Common myeloid progenitor, CD34-positive (primary cell): ENCODE measurements at places on chromosomes 1 and 21.

DNA sequence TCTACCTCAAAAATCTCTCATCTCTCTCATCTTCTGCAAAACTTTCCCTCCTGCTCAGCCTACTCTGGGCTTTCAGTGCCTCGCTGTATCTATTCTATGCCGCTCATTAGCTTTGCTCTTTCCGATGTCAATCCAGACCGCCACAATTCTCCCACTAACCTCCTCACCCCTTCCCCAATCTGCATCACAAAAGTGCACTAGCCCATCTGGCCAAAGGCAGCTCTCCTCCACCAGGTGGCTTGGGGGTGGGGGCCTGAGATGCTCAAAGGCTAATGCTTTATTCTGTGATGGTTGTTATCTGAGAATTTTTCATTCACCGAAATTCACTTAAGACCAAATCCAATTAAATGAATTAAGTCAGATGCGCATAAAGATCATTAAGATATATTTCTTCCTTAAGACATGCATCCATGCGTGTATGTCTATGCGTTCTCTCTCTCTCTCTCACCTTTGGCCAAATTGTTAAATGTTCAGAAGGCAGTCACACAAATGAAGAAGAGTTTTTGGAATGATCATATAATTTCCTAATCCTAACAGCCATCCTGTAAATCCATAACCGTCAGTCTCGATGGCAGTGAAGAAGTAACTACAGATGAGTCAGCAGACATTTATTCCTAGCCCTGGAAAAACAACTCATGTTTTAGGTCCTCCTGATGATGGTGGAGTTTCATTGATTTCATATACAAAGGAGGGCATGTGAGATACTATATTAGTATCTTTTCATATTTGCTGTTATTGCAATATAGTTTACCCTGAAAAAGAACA lies 111.3 kb downstream of the C1orf21 start:
- DNase-seq: no peak

DNA sequence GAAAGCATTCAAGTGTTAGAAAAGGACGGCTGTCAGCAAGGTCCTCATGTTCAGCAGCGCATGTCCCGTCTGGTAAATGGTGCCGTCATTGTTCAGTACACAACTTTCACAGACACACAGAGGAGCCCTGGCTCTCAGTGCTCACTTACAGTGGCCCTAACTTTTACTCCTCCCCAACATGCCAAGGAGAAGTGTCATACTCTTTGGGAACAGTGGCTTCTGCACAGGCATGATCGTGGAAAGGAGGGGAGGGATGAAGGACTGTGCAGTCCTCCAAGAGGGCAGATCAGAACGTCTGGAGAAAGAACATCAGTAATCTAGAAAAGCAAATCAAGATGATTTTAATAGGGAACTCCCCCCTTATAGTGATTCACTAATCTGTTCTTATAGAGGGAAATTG lies 3.8 kb upstream of the GRHL3 start:
- no peak for DNase-seq

DNA sequence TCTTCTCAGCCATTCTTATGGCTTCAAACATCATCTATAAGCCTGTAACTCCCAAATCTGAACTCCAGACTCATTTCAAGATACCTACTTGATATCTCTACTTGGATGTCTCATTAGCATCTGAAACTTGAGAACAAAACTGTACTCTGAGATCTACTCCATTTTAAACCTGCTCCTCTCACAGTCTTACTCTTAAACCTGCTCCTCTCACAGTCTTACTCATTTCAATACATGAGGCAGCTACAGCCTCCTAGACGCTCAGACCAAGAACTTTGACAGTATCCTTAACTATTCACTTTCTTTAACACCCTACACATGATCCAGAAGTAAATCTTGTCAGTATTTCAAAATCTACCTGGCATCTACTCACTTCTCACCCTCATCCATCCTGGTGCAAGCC lies 54.3 kb downstream of the NBPF6 start:
- no peak for DNase-seq

DNA sequence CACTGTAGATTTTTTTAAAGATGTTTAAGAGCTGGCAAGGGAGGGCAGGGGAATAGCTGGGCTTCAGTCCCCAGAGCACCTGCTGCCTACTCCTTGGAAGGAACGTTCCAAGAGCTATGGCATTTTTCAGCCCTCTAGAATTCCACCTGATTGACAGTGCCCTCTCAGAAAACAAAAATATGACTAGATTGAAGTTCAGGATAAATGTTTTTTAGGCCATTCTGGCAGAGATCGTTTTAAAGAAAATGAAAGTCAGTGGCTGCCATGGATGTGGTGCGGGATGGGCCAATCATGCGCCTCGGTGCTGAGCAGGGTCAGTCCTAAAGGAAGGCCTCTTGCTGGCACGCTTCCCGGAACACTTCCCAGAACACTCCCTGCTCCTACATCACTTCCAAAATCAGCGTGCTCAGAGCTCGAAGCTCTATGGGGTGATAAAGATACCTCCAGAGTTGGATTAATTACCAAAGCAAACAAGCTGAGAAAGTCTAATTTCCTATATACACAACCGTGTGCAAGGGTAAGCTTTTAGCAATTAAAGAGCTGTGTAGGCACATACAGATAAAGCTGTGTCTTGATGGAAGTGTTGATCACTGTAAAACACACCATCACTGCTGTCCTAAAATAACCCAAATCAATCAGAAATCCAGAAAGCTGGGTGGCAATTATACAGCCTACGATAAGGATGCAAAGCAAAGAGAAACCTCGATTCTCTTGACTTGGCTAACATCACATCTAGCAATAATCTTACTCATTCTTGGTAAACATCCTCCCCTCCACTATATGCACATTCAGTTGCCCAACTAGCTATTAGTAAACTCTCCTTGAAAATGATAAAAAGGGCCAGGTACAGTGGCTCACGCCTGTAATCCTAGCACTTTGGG lies 34.6 kb downstream of the TGFBR3 start:
- no peak for DNase-seq

DNA sequence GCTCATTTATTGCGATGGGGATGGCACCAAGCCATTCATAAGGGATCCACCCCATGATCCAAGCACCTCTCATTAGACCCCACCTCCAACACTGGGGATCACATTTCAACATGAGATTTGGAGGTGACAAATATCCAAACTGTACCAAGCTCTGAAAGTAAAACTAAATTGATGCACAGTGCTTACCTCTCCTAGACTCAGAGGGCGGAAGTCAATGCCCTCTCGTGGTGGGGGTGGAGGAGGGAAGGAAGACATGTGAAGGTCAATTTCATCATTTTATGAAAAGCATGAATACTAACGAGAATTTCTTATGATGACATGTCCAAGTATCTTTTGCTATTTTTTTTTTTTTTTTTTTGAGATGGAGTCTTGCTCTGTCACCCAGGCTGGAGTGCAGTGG lies 120.0 kb downstream of the PGBD5 start:
- no peak for DNase-seq

DNA sequence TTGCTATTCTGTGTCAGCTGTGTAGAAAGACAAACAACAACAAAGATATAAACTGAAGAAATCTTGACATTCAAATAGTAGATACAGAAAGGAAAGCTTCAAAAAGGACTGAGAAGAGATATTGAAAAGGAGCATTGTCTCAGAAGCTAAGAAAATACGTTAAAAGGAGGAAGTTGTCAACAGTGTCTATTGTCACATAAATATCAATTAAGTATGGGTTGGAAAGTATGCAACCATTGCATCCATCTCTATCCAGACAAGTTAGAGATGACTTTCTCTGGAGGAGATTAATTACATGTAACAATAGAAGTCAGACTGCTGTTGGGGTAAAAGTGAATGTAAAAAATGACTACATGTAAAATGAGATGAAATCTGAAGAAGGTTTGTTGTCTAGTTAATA lies 29.7 kb upstream of the BRINP3 start:
- no peak for DNase-seq

GRCh38 chr1:52119301-52120079 lies 22.4 kb upstream of the ZFYVE9 start:
- DNase-seq: no peak

DNA sequence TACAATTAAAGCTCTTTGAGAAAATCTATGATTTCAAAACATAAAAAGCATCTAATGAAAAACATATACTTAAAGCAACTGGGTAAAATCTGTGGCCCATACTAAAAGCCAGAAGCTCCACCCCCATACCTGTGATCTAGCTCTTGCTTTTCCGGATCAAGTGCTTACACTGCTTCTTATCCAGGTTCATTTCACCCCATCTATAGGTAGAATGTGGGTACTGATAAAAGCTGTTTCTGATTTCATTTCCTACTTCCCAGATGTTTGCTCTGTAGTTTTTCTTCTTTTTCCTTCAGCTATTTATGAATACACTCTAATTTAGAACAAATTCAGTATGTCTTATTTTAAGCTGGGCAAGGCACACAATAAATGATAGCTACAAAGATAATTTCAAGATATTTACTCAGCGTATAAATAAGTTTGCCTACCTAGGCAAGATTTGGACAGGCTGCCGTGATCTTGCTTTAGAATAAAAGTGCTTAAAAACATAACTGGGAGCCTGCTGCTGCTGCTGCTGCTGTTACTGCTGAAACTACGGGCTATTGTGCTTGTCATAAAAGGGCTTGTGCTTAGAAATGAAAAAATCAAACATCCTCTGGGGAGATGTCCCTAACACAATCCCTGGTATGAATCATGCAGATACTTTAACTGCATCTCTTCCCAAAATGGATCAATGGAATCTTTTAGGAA lies 2.1 kb downstream of the SIPA1L2 start:
- peak; percentile 38 for DNase-seq

DNA sequence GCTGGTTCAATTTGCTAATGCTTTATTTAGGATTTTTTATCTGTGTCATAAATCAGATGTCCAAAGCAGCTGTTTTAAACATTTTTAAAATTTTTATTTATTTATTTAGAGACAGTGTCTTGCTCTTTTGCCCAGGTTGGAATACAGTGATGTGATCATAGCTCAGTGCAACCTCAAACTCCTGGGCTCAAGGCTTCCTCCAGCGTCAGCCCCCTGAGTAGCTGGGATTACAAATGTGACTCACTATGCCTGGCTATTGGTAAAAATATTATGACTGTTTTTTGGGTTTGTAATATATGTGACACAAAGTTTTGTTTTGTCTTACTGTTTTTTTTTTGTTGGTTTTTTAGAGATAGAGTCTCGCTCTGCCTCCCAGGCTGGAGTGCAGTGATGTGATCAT lies 11.8 kb downstream of the ZBED6 start:
- DNase-seq: no peak

DNA sequence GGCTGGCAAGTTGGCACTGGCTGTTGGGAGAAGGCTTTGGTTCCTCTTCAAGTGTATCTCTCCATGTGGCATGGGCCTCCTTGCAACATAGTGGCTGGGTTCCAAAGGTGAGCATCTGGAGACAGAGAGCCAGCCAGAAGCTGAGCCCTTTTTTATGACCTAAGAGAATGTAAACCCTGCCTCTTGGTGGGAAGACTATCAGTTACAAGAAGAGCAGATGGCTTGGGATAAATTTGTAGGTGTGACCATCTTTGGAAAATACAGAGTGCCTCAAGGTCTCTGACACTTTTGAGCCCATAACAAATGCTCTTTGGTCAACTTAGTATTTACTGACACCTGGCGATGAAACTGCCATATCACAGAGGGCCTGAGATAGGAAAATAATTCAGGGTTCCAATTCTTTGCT lies 31.4 kb upstream of the PRELP start:
- DNase-seq: no peak

GRCh38 chr1:227490478-227490877 lies 72.9 kb upstream of the ZNF678 start:
- no peak for DNase-seq

DNA sequence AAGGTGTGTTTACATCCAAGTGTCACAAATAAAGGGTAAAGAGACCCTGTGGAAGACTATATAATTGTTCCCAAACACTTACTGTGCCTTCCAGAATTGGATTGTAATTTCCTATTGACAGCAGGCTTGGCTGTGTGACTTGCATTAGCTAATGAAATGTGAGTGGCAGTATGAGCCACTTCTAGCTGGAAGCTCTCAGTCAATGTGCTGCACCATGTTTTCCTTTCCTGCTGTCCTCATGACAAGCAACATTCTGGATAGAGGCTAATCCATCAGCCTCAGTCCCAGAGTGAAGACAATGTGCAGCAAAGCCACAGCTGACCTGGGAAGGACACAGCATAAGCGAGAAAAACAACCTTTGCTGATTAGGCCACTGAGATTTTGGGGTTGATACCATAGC lies 5.9 kb upstream of the FOXJ3 start:
- no peak for DNase-seq

GRCh38 chr1:18009478-18009961 lies 98.1 kb upstream of the IGSF21 start:
- DNase-seq: no peak

DNA sequence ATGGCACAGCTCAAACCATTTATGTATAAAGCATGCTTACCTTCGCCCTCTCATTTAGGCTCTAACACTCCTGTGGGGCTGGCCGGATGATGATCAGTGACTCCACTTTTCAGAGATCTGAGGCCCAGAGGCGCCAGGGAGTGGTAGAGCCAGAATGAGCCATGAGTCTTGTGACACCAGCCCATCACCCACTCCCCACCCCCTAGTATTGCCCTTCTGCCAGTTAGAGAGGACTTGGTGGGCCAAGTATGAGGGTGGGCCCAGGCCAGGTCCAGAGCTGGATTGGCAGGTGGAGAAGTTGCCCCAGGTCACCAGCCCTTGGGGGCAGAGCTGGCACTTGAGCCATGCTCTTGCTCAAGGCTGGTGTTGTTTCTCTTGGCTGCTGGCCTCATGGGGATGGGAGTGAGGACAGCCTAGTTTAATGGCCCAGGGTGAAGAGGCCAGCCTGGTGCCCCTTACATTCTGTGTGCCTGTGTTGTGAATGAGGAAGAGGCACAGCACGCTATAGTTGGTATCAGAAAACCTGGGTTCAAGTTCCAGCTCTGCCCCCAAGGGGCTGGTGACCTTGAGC lies 30.2 kb upstream of the TTC4 start:
- no peak for DNase-seq

GRCh38 chr1:36400825-36401601 lies 3.3 kb upstream of the LSM10 start:
- DNase-seq: peak; percentile 81

GRCh38 chr1:212945056-212945455 lies 5.3 kb upstream of the VASH2 start:
- DNase-seq: no peak

DNA sequence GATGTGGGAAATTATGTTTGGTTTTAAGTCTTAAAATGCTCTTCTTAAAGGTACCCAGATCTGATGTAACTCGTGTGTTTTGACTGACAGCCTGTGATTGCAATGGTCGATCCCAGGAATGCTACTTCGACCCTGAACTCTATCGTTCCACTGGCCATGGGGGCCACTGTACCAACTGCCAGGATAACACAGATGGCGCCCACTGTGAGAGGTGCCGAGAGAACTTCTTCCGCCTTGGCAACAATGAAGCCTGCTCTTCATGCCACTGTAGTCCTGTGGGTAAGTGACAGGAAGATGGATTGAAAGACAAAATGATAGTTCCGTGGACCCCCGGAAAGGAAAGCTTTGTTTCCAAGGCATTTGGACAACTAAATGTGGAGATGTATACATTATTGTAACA lies 71.6 kb upstream of the LAMC2 start:
- DNase-seq: no peak

DNA sequence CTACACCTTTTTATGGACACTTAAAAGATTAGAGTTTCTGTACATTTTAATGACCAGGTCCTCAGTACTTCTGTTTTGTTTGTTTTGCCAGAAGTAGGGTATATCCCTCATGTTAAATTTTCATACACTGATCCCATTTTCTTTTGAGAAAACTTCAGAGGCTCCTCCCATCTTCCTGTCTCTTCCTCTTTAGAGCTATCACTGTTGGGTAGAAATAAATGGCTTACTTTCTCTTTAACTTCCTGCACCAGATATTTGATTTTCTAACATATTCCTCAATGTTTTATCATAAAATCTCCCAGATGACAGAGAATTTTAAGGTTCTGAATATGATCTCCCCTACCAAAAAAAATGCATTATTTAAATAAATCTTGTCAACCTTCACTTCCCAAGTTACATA lies 23.4 kb downstream of the VAV3 start:
- DNase-seq: no peak
